HEK293T (cell line): ENCODE measurements at places on chromosomes 16 and 17.

DNA sequence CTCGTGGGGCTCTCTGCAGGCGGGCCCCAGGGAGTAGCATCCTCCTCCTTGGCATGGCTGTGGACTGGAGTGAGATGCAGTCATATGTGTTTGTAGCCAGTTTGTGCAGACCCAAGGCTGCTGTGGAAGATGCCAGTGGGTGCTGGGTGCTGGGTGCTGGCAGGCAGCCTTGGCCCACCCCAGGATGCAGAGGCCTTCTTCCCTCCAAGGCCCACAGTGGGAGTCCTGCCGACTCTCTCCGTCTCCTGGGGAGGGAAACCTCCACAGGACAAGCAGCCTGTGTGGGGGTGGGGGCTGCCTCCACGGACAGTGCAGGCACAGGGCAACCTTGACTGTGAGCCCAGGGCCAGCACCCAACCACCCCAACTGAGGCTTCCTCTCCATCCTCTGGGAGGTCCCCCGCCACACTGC, 13.8 kb upstream of the TMEM92 start:
- peak; percentile 4 for DNase-seq

DNA sequence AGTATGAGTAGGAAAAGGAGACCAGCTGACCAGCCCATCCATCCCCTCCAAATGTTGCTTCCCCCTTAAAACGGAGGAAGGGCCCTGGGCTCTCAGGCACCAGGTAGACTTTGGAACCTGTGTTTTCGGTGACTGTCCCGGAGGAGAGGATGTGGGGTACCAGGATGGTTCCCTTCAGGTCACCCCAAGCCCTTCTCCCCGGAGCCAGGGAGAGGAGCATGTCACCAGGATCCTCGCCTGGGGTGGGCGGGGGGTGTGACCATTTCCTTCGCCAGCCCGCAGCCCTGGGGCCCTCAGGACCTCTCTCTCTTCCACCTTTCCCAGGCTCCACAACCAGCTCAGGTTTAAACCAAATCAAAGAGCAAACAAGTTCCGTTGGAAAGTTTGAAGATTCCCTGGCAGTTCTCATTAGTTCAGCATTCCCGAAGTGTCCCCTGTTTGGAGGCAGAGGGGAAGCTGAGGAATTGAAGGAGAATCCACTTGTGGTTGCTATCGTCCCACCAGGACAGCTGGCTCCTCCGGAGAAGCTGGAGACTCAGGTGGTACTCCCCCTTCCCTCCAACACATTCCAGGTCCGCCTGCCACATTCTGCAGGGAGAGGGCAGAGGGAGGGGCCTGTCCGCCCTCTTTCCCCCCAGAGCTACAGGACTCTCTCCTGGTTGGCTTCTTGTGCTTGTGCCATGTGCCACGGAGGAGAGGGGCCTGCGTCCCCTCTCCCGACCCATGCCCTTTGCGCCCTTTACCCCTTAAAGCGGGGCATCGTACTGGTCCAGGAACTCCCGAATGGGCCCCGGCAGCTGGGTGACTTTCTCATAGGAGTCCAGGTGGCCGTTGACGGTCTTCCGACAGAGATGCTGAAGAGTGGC, 2.0 kb downstream of the SOCS3 start:
- DNase-seq, result no peak

DNA sequence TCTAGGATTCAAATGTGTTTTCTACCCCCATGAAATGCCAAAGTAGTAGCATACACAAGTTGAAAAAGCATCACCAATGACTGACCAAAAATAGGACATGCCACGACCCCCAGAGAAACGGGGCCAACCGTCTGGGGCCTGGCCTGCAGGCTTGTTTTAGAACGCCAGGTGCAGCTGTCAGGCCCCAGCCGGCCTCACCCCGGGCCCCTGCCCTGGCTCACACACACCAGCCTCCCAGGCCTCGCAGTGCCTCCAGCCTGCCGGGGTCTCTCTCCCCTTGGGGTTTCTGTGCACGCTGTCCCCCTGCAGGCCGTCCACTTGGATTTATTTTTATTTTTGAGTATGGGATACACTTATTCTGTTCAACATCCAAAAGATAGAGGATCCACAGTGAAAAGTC, 7.9 kb downstream of the KATNB1 start:
- no peak for DNase-seq

GRCh38 chr16:70160821-70161220, 12.8 kb upstream of the CLEC18C start:
- no peak for DNase-seq
